ENCODE measurements at places on chromosomes 11 and 22. TPM values are rescaled to one million over a fixed set of nuclear protein-coding genes. Genes with fewer than 3 reads are reported as not detected.

DNA sequence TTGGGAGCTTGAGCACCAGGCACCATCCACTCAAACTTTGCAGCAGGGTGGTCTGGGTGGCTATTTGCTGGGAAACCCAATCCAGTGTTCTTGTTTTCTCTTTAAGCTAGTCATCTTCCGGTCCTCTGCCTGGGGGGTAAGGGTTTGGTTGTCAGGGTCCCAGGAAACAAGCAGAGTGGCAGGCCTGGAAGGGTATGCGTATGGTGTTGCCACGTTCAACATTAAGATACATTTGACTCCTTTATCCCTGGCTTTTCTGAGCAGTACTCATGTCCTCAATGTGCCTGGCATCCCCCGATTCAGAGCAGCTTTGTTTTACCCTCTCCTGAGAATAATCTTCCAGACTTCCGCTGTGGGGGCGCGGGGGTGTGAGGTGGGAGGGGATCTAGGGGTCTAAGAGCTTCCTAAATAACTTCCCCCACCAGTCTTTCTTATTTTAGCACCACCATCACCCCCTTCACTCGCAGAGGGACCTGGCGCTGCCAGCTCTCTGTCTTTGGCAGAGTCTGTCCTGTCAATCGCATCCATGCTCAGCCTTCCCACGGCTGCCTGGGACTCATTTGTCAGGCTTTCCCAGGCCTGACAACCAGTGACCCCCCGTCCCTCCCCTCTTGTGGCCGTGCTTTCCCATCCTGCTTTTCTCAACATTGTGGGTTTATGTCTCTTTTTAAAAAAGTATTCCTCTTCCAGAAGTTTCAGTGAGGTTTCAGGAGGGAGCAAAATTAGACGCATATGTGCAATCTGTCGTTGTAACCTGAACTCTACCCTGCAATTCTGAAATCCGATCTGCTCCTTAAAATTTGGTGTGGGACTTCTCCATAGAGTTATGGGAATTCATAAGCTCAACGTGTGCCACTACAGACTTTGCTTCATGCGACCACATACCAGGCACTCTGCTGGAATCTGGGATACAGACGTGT lies 27.0 kb upstream of the RBFOX2 start:
- H3K4me1 ChIP-seq, result no peaks in the 10 kb centered on the region
- H3K27ac ChIP-seq, result no peak overlapping the region
- no peaks in the 10 kb centered on the region for H3K27me3 ChIP-seq
- DNase-seq, result no peak
- H3K4me3 ChIP-seq, result no peak overlapping the region
- H3K36me3 ChIP-seq, result no peaks in the 10 kb centered on the region

DNA sequence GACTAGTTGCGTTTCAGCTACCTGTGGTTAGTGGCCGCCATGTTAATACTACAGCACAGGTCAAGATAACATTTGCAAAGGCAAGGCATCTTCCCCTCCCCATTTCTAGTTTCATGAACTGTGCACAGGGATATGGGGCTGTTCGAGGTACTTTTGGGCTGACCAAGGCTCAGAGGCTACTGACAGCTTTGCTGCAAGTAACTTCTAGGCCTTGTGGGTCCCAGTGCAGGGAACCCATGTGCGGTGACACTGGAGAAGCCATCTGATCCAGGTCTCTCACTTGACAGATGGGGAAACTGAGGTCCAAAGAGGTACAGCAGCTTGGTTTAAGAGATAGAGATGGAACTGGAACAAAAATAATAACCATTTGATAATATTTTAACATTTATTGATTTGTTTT lies 13.6 kb downstream of the TIMP3 start:
- no peaks in the 10 kb centered on the region for H3K4me1 ChIP-seq
- DNase-seq, result no peak
- H3K27ac ChIP-seq, result no peak overlapping the region
- no peaks in the 10 kb centered on the region for H3K36me3 ChIP-seq
- H3K27me3 ChIP-seq, result no peaks in the 10 kb centered on the region

GRCh38 chr22:48253573-48253972 lies 1491.1 kb downstream of the TBC1D22A start:
- no peaks in the 10 kb centered on the region for H3K4me1 ChIP-seq
- H3K4me3 ChIP-seq, result no peak overlapping the region
- peaks cover 2% of the 10 kb centered on the region for H3K27me3 ChIP-seq
- no peak overlapping the region for H3K27ac ChIP-seq

GRM5 gene
- not detected for total RNA-seq

GRCh38 chr11:72767203-72768062 lies 15.2 kb upstream of the ARAP1 start:
- H3K27ac ChIP-seq, result peak overlapping the region; percentile 9
- no peak overlapping the region for H3K4me3 ChIP-seq
- H3K36me3 ChIP-seq, result no peaks in the 10 kb centered on the region
- DNase-seq, result no peak
- no peaks in the 10 kb centered on the region for H3K27me3 ChIP-seq

DNA sequence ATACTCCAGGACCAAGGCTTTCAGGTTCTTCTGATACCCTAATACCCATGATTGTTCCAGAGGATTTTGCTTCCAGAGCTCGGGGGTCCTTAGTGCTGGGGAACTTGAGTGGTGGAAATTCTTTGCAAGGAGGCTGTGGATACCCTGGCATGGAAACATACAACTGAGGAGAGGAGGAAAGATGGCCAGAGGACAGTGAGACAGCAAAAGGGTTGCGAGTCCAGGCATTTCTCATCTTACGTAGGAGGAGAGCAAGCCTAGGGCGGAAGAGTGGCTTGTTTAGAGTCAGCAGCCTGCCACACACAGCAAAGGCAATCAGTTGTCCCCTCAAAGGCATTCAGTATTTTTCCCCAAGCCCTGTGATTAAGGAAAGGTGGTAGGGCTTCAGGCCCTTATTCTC lies 73.5 kb downstream of the ADM start:
- no peaks in the 10 kb centered on the region for H3K36me3 ChIP-seq
- no peaks in the 10 kb centered on the region for H3K27me3 ChIP-seq
- H3K27ac ChIP-seq, result no peak overlapping the region
- H3K4me1 ChIP-seq, result peaks cover 2% of the 10 kb centered on the region

GRCh38 chr11:79330651-79331050 lies 110.2 kb downstream of the TENM4 start:
- no peaks in the 10 kb centered on the region for H3K4me1 ChIP-seq
- no peak overlapping the region for H3K27ac ChIP-seq
- H3K27me3 ChIP-seq, result no peaks in the 10 kb centered on the region
- DNase-seq, result no peak
- H3K36me3 ChIP-seq, result no peaks in the 10 kb centered on the region
- no peak overlapping the region for H3K4me3 ChIP-seq

LRRC56 gene
- 0.23 TPM for total RNA-seq

GRCh38 chr11:73389134-73389525 lies 12.9 kb downstream of the RELT start:
- no peaks in the 10 kb centered on the region for H3K36me3 ChIP-seq
- no peaks in the 10 kb centered on the region for H3K27me3 ChIP-seq
- no peak overlapping the region for H3K4me3 ChIP-seq
- no peak for DNase-seq

DNA sequence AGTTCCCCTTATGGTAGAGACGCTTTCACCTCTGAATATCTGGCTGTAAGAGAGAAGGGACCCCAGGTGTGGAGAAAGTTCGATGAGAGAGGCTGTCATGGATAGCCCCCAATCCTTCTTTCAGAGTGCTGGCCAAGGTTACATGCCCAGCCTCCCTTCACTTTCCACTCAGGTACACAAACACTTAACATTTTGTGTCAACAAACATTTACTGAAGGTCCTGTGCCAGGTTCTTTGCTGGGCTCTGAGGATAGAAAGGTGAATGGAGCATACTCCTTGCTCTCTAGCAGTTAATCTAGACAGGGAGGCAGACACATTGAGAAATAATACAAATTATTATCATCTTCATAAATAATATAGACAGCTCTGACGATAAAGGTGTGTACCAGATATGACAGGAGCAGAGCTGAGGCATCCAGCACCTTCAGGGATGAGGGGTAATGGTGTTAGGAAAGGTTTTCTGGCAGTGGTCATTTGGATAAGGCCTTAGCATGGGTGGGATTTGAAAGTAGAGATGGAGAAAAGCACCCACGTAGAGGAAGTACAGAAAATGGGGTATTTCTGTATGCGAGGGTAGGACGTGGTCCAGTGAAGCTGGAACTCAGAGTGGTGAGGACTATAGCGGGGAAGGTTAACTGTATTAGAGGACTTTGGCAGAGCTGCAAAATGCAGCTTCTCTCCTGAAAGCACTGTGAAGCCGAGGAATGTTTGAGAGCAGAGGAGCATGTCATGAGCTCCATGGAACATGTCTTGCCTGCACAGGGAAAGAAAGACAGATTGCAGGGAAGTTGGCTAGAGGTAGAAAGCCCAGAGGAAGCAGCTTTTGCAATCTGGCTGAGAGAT lies 19.6 kb downstream of the PPFIBP2 start:
- peak overlapping the region; percentile 30 for H3K27ac ChIP-seq
- no peaks in the 10 kb centered on the region for H3K36me3 ChIP-seq

ZP1 gene
- total RNA-seq, result not detected

TMEM80 gene
- total RNA-seq, result 11.1 TPM

DNA sequence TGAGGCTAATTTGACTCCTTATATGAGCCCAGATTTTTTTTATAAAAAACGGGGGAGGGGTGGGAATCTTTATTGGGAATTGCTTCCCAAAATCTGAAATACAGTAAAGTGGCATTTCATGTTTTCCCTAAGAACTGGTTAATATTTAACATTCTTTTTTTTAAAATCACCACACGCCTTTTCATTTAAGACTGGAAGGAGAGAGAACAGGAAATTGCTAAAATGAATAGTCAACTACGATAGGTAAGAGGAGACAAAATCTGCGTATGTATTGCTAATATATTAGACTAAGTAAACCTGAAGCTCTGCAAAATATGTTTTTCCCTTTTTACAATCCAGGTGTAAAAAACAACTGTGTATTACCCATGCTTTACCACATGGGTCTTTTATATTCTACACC lies 57.0 kb downstream of the SOX6 start:
- no peak overlapping the region for H3K27ac ChIP-seq
- H3K4me1 ChIP-seq, result no peaks in the 10 kb centered on the region
- H3K36me3 ChIP-seq, result no peaks in the 10 kb centered on the region
- H3K27me3 ChIP-seq, result no peaks in the 10 kb centered on the region
- DNase-seq, result no peak
- H3K4me3 ChIP-seq, result no peak overlapping the region

GRCh38 chr11:862081-862661 lies 19.5 kb downstream of the TSPAN4 start:
- peak; percentile 90 for DNase-seq
- H3K27me3 ChIP-seq, result no peaks in the 10 kb centered on the region
- peaks cover 2% of the 10 kb centered on the region for H3K36me3 ChIP-seq
- H3K4me1 ChIP-seq, result peaks cover 2% of the 10 kb centered on the region

DNA sequence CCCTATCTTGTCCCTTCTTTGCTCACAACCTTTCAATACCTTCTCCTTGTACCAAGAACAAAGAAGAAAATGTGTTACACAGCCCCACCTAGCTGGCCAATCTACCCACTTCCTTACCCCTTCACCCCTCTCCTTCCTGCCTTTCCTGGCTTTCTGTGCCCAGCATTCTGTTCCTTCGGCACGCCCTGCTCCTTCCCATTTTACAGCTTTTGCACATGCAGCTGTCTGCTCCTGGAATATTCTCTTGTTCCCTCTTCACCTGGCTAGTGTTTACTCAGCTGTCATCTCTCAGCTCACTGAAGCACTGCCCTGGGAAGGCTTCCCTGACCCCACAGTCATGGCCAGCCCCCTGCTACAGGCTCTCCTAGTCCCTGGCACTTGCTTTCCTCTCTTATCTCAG lies 30.7 kb downstream of the SERPINH1 start:
- H3K27ac ChIP-seq, result no peak overlapping the region
- H3K36me3 ChIP-seq, result no peaks in the 10 kb centered on the region
- no peaks in the 10 kb centered on the region for H3K27me3 ChIP-seq
- no peak for DNase-seq
- H3K4me1 ChIP-seq, result no peaks in the 10 kb centered on the region

DNA sequence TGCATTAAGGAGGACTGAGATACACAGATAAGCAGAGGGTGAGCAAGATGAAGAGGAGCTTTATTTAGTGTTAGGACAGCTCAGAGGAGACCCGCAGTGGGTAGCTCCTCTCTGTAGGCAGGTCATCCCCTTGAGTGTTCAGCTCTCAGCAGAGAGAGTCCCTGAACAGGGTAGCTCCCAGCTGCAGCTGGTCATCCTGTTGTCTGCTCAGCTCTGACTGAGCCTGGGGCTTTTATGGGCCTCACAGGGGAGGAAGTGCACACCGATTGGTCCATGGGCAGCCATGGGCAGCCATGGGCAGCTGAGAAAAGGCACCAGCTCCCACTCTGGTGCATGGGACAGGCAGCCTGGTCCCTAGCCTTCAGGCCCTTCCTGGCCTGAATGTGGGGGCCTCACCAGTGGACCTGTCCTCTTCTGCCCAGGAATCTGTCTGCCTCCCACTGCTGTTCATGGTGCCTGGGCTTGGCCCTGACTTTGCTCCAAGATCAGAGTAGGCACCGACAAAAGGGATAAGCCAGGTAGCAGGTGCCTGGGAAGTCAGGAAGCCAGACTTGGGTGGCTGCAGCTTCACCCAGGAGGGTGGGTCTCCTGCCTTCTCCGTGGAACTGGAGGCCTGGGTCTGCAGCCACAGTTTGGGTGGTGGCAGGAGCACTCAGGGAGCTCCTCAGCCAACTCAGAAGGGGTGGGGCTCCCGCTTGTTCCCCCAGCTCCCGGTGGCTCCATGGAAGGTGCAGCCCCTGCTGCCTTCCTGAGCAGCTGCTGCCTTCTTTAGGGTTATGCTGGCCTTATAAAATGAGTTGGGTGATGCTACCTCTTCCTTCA lies 54.7 kb downstream of the MYEOV start:
- H3K27me3 ChIP-seq, result no peaks in the 10 kb centered on the region
- H3K36me3 ChIP-seq, result no peaks in the 10 kb centered on the region
- DNase-seq, result peak; percentile 22
- no peak overlapping the region for H3K27ac ChIP-seq
- H3K4me1 ChIP-seq, result peaks cover 12% of the 10 kb centered on the region
- no peak overlapping the region for H3K4me3 ChIP-seq

DNA sequence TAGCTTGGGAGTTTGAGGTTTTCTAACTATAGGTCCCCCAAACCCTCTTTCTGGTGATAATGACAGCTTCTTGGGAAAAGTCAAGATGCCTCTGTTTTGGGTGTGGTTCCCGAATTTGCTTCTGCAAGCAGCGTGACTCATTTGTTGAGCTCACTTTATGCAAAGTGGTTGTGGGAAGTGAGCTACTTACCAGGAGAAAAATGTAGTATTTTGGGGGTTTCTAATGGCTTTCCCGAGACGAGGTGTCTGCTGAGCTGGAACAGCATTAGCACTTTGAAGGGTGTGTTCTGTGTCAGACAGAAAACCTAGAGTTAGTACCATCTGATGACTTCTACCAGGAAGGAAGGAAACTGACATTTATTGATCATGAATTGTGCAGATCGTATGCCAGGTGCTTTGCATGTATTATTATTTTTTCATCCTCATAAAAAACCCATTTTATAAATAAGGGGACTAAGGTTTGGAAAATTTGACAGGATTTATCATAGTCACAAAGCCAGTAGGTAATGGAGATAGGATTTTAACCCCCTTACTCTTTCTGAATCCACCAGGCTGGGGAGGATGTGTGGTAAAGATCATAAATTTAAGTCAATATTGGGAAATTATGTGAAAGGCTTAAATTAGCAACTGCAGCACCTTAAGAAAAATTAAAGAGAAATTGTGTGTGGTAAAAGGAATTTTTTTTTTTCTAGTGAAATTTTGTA lies 108.8 kb upstream of the CD44 start:
- no peak overlapping the region for H3K4me3 ChIP-seq
- H3K27ac ChIP-seq, result no peak overlapping the region
- no peaks in the 10 kb centered on the region for H3K36me3 ChIP-seq
- H3K4me1 ChIP-seq, result no peaks in the 10 kb centered on the region
- H3K27me3 ChIP-seq, result no peaks in the 10 kb centered on the region
- no peak for DNase-seq

GRCh38 chr11:69059429-69059828 lies 10.7 kb downstream of the TPCN2 start:
- no peaks in the 10 kb centered on the region for H3K27me3 ChIP-seq
- no peak for DNase-seq
- H3K36me3 ChIP-seq, result peaks cover 5% of the 10 kb centered on the region
- peaks cover 11% of the 10 kb centered on the region for H3K4me1 ChIP-seq
- no peak overlapping the region for H3K27ac ChIP-seq
- H3K4me3 ChIP-seq, result no peak overlapping the region

Data from liver (tissue), 10 donors.